CD4-positive, alpha-beta T cell treated with Interferon alpha-2 for 1 hour (primary cell): ENCODE measurements at places on chromosomes 5 and 9.
A peak's percentile ranks its signal among the peaks of the same experiment; 100 is the strongest.

DNA sequence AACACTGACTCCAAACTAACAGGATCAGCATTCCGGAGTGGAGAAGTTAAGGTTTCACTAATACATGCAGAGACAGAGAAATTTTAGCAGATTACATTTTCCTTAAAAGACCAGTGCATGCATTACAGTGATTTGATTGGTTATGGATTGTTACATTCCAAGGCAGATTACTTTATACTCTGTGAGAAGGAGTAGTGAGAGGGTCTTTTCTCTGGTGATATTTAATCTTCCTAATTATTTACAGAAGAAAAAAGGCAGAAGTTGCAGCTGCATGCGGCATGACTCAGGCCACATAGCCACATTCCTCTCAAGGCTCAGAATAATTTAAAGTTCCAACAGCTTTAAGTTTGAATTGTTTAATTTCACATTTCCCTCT is 53.0 kb upstream of the PDZD2 start:
- no peak for DNase-seq

DNA sequence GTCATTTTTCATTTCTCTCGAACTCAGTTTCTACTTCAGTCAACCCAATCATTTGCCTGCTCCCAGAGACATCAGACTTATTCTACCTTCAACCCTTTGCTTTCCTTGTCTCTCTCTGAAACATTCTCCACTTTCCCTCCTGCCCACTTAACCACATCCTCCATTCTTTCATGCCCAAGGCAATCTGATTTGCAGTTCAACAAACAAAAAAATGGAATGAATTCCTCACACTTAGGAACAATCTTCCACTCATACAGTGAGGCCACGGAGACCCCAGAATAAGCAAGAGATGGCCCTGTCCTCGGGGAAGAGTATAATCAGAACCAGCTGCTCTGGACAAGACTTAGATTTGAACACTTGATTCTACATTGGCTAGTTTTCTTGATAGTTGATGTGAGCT is 180.5 kb downstream of the RFK start:
- DNase-seq = no peak

DNA sequence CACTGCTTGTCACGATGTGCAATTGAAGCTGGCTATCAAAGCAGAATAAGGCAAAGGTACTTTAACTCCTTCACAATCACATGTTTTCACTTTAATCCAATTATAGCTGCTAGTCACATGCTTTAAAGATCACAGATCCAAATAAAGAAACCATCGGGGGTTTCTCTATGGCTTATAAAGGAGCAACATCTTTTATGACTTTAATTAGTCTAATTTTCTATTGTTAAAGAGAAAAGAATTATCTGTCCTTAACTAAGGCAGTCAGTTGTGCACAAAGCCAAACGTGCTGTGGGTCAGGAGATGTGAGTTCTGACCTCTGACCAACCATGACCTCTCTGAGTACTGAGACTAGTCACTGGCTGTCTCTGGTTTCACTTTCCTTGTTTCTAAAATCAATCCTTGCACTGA is 561.1 kb downstream of the RAB3C start:
- DNase-seq = no peak

DNA sequence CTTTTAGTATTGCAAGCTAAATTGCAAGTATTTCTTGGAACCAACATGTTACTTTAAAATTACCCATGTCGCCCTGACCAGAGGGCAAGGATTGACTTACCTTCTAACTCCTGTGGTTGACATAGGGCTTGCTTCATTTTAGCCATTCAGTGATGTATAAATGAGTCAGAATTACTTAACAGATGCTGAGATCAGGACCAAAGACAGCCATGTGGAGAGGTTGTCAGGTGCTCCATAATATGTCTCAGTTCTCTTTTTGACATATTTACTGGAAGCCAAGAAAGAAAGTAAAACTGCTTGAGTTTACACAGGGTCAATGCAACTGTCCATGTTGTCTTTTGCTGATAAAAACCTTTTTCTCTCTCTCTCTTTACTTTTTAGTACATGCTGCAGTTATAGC is 33.2 kb downstream of the F2RL2 start:
- no peak for DNase-seq

DNA sequence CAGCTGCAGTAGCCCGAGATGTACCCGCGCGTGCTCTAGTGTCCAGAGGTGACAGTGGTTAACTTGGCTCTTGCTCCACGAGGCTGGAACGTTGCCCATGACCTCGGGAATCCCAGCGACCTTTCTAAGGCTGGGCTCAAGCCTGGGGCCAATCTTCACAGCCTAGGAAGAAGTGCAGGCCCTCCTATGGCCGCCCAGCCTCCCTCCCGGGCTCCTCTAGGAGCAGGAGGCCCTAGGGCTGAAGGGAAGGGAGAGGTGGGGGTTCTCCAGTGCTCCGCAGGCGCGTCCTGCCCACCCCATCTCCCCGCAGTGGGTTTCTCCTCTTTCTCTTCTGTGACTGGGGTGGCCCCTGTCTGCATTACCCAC is 13.3 kb downstream of the NR2F1 start:
- DNase-seq = no peak

DNA sequence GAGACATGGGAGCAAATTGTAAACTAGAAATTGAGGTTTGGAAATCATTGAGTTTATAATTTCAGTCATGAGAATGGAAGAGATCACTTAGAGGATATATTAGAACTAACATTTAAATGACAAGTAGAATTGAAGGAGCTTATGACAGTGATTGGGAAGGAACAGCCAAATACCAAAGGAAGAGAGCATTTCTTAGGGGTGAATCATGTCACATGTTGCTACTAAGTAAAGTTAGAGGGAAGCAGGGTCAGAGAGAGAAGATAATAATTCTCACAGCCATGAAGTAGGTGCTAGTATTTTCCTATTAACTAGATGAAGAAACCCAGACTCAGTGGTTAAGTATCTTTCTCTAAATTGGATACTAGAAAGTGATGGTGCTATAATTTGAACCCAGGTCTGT is 59.3 kb downstream of the COMMD10 start:
- no peak for DNase-seq

DNA sequence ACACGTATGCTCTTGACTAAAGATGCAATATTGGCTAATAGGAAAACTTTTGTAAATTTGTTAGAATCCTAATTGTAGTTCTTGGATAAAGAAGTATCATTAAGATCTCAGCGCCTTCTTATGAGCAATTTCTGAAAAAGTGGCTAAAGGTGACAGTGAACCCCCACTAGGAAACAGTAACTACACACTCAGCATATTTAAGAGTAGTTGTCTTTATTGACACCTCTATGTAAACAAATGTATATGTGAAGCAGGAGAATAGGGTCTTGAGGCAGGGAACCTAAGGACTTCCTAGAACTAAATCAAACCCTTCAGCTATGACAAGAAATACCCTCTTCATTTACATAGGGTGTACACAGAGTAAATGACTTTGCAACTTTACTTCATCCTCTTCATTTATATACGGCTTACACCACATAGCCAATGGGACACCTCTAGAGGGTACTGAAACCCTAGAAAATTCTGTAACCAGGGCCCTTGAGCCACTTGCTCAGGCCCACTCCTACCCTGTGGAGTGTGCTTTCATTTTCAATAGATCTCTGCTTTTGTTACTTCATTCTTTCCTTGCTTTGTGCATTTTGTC is 2.8 kb downstream of the NIPSNAP3A start:
- no peak for DNase-seq

GRCh38 chr5:177994561-177995190 is 1.4 kb downstream of the PROP1 start:
- DNase-seq = no peak

DNA sequence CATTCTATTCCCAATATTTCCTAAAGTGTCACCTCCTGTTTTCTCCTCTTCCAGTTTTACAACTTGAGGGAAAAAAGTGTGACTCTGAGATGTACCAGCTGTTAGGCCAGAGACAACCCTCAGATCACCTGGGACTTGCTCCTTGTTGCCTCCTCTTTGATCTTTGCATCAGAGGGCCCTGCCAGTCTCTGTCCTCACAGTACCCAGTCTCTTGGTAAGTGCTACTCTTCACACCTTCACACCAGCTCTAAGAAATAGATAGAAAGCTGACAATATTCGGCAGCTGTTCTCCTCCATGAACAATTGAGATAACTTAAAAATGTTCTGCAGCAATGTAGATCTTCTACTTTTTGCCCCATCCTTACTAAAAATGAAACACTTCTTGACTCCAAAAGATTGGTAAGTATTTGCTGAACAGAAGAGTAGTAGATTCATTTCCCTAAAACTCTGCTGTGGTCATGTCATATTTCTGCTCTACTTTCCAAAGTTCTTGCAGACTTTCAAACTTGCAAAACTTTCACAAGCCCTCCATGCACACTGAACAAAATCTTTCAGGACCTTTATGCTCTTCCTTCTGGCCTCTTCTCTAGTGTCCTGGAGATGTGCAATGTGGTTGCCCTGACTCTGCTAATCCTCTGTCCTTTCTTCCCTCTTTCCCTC is 188.6 kb downstream of the SNX18 start:
- no peak for DNase-seq

DNA sequence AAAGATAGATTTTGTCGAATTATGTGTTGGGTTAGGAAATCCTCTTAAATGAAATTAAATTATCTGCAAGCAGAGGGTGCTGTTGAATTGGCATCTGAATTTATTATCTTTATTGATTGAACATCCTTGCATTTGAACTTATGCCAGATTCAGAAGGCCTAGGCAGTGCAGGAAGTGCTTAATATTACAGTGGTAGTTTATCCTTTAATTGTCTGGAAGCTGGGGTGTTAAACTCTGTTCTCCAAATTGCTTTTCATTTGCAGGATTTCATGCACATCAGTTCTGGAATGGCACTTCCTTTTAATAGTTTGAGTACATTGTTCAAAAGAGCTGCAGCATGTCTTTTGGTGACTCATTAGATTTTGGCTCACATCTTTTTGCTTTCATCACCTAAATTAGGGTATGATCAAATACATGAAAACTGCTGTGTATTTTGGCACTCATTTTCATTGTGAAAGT is 186.3 kb downstream of the KDM4C start:
- DNase-seq = no peak

DNA sequence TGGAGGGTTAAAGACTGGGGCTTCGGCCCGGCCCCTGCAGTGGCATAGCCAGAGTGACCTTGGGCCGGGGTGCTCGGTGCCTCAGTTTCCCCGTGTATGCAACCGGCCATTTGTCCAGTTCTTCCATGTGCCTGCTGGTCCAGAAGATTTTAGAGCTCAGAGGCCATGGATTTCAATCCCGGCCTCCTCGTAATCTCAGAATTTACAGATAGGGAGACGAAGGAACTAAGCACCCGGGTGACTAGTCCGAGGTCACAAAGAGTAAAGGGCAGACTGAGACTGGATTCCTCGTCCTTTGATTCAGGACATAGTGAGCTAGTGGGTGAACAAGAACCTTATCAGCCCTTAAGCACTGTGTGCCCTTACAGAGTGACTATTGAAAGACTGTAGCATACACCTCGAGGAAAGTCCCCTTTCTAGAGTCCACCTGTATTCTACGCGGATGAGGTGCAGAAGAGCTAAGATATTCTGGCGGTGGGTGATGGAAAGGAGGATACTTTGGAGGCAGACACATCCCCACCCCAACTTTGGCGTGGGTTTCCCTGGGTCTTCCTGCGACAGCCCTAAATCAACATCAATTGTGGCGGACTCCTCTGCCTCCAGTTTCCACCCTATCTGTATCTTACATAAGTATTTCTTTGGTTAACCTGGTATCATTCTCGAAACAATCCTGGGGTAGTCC is 597 bp downstream of the SLC31A1 start:
- DNase-seq = peak; percentile 13

- no peak for DNase-seq
Observed at GRCh38 chr9:12854221-12854620, 79.4 kb downstream of the LURAP1L start.

- no peak for DNase-seq
Observed at GRCh38 chr5:169988947-169989346, 8.7 kb upstream of the INSYN2B start.

GRCh38 chr9:3205421-3206095 is 320.2 kb downstream of the RFX3 start:
- no peak for DNase-seq

GRCh38 chr5:98454904-98455303 is 318.6 kb upstream of the RGMB start:
- DNase-seq = no peak

- DNase-seq = no peak
Observed at GRCh38 chr9:128675382-128675781, 13.6 kb upstream of the SET start.

- no peak for DNase-seq
Observed at GRCh38 chr9:105305856-105306255, 61.4 kb downstream of the SLC44A1 start.

DNA sequence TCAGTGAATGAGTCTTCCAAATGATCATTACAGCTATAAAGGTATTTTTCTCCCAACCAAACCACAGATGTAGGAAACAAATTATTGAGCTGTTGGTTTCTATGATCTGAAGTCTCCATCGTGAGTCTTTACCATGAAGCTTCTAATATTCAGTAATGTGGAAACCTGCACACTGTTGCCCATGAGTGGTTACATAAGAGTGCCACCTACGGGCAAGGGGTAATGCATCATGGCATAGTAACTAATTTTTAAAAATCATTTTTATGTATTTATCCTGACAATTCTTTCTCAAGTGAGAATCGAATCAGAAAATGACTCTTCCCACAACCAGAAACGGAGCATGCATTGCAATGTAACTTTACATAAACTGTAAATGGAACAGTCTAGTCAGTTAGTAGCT is 282.5 kb upstream of the SMARCA2 start:
- DNase-seq = no peak

GRCh38 chr5:128014578-128014977 is 69.0 kb upstream of the SLC12A2 start:
- DNase-seq = no peak

DNA sequence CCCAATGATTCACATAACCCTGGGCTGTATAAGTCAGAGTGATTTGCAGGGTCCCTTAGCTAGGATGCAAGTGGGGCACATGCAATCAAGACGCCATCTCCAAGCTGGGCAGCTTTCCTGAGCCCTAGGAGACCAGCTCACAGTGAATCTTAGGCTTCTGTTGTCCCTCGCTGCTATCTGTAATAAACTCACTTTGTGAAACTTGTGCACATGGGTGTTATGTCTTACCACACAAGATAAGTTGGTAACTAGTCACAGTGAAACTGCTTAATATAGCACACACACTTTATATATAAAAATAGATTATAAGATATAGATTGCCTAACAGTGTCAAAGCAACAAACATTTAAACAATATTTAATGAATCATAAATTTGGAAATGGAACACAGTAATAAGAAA is 658.5 kb downstream of the SLCO4C1 start:
- no peak for DNase-seq

DNA sequence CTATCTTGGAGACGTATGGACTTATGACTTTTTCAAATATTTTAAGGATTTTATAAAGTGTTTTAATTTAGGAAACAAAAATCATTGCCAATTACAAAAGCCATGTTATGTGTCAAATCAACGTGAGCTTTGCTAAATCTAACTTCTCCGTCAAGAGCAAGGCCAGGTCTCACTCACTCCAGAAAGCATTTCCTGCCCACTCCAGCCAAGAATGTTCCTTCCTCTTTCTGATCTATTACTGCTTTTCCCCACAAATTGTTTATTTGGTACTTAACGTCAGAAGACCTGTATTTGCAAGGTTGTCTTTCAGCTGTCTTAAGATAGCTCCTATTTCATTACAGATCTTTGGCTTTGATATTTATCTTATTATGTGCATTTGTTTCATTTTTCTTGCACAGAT is 193.5 kb upstream of the HAPLN1 start:
- no peak for DNase-seq
